Erythroblast (primary cell): ENCODE measurements at places on chromosomes 5 and 9.

GRCh38 chr5:60366489-60366888, 333.5 kb downstream of the DEPDC1B start:
- DNase-seq: no peak

GRCh38 chr9:99828417-99829176, 6.9 kb downstream of the NR4A3 start:
- DNase-seq: peak; percentile 30

DNA sequence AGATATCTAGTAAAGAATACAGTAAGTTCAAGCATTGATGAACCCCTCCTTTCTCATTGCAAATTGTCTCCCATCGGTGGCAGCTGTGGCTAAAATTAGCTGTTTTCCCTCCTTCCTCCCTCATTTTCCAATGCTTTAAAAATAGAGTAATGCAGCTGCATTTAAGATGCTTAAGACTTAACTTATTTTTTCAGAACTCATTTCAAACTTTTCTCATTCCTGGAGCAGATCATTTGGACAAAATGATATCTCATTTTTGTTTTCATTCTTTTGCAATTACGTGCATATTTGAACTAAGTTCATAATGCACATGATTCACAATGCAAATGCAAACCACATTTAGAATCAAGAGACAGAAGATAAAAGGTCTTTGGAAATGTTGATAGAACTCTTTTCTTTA, 14.6 kb downstream of the HSPB3 start:
- DNase-seq: no peak

DNA sequence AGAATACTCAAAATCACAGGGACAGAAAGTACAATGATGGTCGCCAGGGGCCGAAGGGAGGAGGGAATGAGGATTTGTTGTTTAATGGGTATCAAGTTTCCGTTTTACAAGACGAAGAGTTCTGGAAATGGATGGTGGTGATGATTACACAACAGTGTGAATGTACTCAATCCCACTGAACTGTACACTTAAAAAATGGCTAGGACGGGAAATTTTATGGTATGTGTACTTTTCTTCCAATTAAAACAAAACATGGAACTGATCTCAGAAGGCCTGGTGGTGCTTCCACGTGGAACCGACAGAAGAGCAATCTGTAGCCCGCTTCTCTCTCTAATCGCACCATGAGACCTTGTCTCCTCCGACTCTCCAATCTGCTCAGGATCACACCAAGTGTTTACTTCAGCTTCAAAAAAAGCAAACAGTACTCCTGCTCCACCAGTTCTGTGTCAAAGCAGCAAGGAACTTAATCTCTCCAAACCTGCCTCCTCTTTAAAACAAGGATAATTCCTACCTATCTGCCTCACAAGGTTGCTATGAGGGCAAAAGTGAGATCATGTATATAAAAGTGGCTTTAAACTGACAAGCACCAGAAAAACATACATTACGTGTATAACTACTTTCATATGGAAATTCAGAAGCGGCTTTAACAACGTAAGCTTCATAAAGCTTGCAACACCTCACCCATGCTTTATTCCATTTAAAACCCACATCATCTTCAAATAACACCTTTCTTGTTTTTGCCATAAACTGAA, 2.1 kb downstream of the ECPAS start:
- DNase-seq: peak; percentile 34

DNA sequence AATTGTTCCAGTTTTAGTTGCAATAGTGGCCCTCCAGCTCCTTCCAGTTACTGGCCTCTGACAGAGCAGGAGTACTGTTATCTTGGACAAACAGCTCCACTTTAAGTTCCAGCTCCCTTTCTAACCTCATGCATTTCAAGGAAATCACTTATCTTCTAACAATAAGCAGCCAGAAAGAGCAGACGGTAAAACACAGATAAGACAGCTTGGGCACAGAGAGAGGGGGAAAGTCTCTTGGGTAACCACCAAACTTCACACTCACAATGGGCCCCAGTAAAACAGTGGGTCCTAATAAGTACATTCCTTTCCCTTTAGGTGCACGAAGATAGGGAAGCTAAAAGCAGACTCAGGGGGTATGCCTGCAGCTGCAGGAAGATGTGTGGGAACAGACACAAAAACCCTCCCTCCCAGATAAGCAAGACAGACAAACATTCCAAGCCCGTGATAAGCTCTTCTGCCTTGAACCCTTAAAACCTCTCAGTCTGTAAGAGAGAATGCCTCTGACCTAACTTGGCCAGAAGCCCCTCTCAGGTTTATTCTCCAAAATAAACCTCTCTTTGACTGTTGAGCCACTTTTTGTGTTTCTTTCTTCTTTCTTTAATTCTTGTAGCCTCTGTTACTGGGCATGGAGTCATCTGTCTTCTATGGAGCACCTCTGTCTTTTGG, 30.8 kb downstream of the OR1J1 start:
- peak; percentile 94 for DNase-seq

DNA sequence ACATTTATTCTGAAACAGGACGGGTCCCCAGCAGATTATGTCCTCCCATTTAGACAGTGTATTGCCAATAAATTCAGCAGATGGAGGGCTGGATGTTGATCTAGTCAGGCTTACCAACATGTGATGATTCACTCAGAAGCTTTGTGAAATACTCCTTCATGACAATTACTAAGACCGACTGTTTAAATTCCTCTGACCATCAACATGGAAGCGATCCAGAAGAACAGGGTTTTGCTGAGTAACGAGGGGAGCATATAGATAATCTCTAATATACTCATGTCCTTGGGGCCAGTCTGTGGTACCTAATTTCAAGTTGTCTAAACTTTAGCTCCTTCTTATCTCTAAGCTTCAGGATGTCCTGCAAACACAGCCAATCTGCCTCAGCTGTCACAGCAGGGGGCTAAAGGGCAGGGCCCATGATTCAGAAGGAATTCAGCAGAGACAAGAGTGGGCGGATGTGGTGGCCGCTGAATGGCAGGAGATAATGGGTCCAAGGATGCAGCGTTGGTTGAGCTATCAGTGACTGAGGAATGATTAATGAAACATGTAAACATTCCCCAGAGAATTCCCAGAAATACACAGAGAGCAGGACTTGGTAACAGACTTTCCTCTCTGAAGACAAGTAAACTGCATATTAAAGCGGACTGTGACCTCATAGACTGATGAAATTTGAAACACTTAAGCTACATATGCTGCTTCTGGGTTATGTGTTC, 109.4 kb downstream of the ANKRD55 start:
- DNase-seq: peak; percentile 96
